Activated T-cell treated with anti-CD3 and anti-CD28 coated beads, Interleukin-2, amount 50 U/mL, for 24 hours (primary cell): ENCODE measurements at places on chromosomes 11 and 22.

GRCh38 chr22:39311592-39312400 is 7.6 kb downstream of the RPL3 start:
- H3K4me1 ChIP-seq, result peaks cover 62% of the 10 kb centered on the region
- H3K36me3 ChIP-seq, result peaks cover 63% of the 10 kb centered on the region
- H3K27me3 ChIP-seq, result no peaks in the 10 kb centered on the region
- peak; percentile 72 for DNase-seq
- H3K4me3 ChIP-seq, result peak overlapping the region; percentile 99
- peak overlapping the region; percentile 88 for H3K27ac ChIP-seq

GRCh38 chr11:108221371-108221770 is 1.1 kb downstream of the NPAT start:
- DNase-seq, result no peak
- H3K27me3 ChIP-seq, result no peaks in the 10 kb centered on the region
- no peak overlapping the region for H3K4me3 ChIP-seq
- H3K36me3 ChIP-seq, result peaks cover 56% of the 10 kb centered on the region
- no peak overlapping the region for H3K27ac ChIP-seq
- peaks cover 59% of the 10 kb centered on the region for H3K4me1 ChIP-seq

DNA sequence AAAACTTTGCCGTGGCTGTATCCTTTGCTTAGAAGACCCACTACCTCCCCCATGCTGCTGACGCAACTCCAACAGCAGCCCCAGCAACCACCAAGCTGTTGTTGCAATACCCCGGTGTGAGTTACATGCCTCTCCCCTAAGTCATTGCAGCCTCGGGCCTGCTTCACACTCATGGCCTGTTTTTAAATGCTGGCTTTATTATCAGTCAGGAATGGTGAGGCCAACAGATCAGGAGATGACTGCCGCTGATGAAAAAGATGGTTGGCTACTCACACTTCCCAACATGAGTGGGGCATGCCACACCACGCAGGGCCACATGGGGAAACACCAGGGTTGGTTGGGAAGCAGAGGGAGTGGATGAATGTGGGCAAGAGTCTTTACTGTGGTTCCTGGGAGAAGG is 171.5 kb upstream of the SYT13 start:
- no peak overlapping the region for H3K27ac ChIP-seq
- H3K4me1 ChIP-seq, result no peaks in the 10 kb centered on the region
- H3K4me3 ChIP-seq, result no peak overlapping the region
- no peaks in the 10 kb centered on the region for H3K36me3 ChIP-seq

DNA sequence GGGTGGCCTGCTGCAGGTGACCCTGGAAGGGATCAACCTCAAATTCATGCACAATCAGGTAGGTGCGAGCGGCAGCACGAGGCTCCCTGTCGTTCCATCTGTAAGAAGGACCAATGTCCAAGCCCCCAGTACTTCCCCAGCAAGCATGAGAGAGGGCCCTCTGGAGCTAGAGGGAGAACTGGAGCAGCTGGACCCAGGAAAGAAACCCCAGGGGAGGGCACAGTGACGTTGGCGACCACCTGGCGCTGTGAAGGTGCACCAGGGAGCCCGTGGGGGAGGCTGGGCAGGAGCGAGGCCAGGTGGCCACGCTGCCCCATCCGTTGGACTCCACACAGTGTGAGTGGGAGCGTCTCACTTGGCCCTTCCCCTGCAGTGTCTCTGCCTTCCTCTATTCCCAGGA is 28.0 kb downstream of the MYBPC3 start:
- H3K4me3 ChIP-seq, result no peak overlapping the region
- peaks cover 68% of the 10 kb centered on the region for H3K36me3 ChIP-seq
- no peak for DNase-seq
- no peaks in the 10 kb centered on the region for H3K27me3 ChIP-seq
- no peak overlapping the region for H3K27ac ChIP-seq

DNA sequence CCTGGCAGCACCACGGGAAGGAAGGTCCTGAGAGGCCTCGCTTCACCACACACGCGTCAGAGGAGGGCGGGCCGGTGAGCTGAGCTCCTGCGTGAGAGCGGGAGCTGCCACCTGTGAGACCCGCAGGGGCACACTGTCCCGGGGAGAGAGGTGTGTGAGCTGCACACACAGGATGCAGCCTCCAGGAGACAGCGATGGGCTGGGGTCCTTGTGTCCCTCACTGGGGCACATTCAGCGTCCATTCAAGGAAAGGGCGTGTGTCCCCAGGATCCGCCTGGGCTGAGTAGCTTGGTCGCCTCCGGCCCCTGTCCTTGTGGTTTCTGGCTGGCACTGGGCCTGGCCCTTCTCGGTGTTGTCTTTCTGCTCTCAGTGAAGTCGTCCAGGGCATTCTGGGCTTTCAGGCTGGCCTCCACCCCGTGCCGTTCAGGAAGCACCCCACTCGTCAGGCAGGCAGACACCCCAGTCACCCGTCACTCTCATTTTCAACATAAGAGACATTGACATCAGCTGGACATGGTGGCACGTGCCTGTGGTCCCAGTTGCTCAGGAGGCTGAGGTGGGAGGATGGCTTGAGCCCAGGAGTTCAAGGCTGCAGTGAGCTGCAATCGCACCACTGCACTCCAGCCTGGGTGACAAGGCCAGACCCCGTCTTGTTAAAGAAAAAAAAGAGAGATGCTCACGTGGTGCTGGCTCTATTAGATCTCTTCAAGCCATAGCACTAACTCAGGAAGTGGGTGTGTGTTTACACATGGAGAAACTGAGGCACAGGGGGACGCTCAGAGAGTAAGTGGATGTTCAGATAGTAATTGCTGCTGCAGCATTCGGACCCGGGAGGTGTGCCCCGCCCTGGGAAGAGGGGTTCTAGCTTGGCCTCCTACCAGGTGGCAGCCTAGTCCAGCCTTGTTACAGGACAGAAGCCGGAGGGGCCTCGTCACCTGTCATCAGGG is 1081.6 kb downstream of the BRD1 start:
- no peaks in the 10 kb centered on the region for H3K27me3 ChIP-seq
- H3K36me3 ChIP-seq, result no peaks in the 10 kb centered on the region
- H3K4me3 ChIP-seq, result no peak overlapping the region
- no peaks in the 10 kb centered on the region for H3K4me1 ChIP-seq
- no peak overlapping the region for H3K27ac ChIP-seq

- no peaks in the 10 kb centered on the region for H3K36me3 ChIP-seq
- H3K4me1 ChIP-seq, result no peaks in the 10 kb centered on the region
- no peaks in the 10 kb centered on the region for H3K27me3 ChIP-seq
- H3K27ac ChIP-seq, result no peak overlapping the region
- H3K4me3 ChIP-seq, result no peak overlapping the region
Measured at GRCh38 chr11:105158436-105158835, 18.9 kb upstream of the CARD18 start.
